Natural killer cell treated with Interleukin-12 subunit alpha and Interleukin-12 subunit beta and Interleukin-15 and Interleukin-18, amount 100 ng/mL, for 72 hours (primary cell): ENCODE measurements at places on chromosomes 3 and 15.

- peak; percentile 55 for DNase-seq
These were observed 151.5 kb downstream of the GOLGA6L4 start for GRCh38 chr15:84387086-84387485.

DNA sequence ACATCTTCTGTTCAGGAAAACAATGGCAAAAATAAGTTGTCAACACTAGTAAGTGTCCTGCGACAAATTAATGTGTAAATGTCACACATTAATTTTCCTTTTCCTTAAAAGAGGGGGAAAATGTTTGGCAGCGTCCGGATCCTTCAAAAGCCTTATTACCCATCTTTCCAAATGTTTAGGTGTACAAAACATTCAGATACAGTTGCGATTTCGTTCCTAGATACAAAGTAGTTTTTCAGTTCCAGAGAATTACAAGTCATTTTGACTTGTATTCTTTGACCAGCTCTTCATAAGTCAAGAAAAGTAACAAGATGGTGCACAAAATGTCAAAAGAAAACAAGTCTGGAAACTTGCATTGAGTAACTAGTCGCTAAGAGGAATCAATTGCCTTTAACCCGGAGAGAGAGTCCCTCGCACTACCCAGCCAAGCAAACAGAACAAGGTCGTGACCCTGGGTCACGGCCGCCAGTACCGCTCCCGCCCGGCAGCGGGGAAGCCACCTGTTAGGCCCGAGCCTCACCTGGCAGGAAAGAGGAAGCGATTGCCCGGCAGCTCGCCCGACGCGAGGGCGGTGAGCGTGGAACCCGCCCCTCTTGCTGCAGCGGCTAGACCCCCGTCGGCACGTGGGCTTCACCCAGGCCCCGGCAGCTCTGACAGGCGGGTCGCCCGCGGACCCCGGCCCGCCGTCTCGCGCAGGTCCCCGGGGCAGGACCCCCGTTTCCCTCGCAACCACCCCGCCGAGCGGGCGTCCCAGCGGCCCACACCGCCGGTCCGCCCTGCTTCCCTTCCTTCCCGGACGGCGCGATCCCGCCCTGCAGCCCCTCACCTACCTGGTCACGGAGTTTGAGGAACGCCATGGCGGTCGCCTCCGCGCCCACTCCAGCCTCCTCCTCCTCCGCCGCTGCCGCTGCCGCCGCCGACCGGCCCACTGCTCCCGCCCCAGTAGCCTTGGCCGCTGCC is 61.0 kb upstream of the ANKRD28 start:
- peak; percentile 67 for DNase-seq

GRCh38 chr3:184052767-184053166 is at the start of gene HTR3C:
HTR3C (plus strand) TSS chr3:184053047; CDS start chr3:184053081, 34 bp downstream.
- no peak for DNase-seq

DNA sequence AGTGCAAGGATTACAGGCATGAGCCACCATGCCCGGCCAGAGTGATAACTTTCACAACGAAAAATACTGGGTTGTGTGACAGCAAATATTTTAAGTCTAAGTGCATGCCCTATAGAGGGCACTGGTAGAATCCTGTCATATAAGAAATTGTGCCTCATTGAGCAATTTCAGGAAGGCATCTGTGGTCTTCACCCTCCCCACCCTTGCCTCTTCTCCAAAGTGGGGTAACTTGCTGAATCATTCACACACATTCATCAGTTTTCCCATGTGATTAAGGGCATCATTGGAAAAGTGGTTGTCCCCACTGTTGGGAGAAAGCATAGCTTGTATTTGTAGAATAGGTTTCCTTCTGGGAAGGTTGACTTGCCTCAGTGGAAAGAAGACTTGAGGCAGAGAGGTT is 9.2 kb downstream of the MITF start:
- no peak for DNase-seq

DNA sequence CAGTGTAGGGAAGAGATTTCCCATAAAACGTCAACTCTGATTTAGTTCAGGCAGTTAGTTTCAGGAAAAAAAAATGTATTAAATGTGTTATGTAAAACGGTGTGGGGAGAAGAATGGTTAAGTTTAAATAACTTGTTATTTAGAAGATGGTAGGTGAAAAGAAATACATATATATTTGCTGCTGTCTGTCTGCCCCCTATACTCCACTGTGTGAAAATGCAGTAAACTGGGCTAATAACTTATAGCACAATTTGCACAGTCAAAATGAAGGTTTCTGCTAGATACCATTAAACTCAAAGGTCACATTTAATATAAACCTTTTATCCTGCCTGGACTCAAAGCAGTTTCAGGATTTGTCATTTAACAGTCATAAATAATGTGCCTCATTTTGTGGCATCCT is 515.0 kb downstream of the FGF12 start:
- no peak for DNase-seq

GRCh38 chr15:100615801-100616200 is 13.4 kb downstream of the ASB7 start:
- no peak for DNase-seq

GRCh38 chr3:11626084-11626463 is 17.6 kb downstream of the VGLL4 start:
- DNase-seq, result no peak

DNA sequence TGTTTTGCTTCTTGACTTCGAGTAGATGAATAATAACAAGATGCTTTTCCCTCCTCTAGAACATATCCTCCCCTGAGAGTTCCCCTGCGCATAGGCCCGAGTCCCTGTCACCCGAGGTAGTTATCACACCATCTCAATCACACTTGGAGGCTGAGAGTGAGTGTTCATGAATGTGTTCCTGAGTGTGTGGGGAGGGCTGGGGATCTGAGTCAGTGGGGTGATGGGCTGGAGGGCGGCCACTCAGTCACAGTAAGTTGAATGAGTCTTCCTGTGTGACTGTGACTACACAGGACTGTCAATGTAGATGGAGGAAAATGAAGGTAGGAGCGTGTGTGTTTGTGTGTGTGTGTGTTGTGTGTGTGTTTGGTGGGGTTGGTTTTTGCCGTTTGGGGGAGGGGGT is 71.0 kb downstream of the SETD5 start:
- peak; percentile 61 for DNase-seq

- no peak for DNase-seq
These were observed 64.1 kb upstream of the RPL32 start for GRCh38 chr3:12905316-12906071.

- no peak for DNase-seq
These were observed 94.6 kb upstream of the COL8A1 start for GRCh38 chr3:99543796-99544195.

DNA sequence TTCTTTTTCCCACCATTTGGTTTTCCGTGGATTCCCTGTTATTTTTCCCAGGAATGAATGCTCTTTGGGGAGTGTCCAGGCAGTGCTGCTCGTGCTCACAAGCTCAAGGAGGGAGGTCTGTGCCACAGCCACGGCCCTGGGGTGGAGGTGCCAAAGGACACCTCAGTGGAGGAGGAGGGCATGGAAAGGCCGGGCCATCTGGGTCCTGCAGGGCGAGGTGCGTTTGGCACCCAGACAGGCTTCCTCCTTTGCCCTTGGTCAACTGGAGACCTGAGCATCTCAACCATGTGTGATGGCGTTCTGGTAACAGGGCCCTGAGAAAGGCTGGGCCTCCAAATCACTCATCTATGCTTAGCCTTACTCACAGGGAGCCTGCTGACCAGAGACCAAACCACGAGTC is 25.4 kb downstream of the KY start:
- no peak for DNase-seq

DNA sequence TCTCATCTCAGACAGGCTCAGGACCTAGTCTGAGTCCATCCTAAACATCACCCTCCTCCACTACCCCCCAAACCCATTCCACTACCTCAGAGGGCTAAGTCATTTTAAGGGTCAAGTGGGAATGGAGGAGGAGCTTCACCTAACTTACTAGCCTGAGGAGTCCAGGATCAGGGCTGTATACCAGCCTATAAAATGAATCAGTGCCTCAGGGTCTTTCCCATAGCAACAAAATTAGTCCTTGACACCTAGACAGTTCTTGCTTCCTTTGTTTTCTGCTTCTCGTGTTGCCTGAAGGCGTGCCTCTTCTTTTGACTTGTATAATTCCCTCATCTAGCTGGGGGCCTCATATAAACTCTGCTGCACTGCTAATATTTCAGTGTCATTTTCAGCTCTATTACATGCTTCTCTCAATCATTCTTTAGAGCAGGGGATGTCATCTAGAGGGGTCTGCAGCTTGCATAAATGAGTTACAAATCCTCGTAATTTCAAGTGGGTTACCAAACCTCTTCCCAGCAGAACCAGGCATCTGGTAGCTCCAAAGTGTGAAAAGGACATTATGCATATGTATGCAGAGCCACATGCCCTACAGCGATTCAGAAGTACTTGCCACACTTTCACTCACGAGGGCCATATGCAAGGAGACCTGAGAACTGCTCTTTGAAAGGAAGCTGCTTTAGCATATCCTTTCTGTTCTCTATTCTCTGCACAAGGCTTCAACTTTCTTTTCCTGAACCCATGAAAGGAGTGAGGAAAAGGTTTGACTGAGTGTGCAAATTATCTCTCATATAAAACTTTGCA is 311.7 kb upstream of the SEMA6D start:
- DNase-seq, result no peak

GRCh38 chr15:67575039-67575502 is 32.6 kb downstream of the MAP2K5 start:
- DNase-seq, result no peak

GRCh38 chr15:92011611-92012367 is 158.3 kb downstream of the SLCO3A1 start:
- DNase-seq, result no peak

DNA sequence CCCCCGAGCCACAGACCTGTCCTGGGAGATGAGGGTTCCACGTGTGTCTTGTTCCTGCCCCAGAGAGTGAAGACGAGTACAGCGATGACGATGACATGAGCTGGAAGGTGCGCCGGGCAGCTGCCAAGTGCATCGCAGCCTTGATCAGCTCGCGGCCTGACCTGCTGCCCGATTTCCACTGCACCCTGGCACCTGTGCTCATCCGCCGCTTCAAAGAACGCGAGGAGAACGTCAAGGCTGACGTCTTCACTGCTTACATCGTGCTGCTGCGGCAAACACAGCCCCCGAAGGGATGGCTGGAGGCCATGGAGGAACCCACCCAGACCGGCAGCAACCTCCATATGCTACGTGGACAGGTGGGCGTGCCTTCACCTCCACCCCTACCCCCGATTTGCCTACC is 18.6 kb downstream of the CAND2 start:
- no peak for DNase-seq

GRCh38 chr3:4517643-4518311 is 24.6 kb downstream of the ITPR1 start:
- DNase-seq, result no peak
